ENCODE measurements at places on chromosomes 13 and 19.

DNA sequence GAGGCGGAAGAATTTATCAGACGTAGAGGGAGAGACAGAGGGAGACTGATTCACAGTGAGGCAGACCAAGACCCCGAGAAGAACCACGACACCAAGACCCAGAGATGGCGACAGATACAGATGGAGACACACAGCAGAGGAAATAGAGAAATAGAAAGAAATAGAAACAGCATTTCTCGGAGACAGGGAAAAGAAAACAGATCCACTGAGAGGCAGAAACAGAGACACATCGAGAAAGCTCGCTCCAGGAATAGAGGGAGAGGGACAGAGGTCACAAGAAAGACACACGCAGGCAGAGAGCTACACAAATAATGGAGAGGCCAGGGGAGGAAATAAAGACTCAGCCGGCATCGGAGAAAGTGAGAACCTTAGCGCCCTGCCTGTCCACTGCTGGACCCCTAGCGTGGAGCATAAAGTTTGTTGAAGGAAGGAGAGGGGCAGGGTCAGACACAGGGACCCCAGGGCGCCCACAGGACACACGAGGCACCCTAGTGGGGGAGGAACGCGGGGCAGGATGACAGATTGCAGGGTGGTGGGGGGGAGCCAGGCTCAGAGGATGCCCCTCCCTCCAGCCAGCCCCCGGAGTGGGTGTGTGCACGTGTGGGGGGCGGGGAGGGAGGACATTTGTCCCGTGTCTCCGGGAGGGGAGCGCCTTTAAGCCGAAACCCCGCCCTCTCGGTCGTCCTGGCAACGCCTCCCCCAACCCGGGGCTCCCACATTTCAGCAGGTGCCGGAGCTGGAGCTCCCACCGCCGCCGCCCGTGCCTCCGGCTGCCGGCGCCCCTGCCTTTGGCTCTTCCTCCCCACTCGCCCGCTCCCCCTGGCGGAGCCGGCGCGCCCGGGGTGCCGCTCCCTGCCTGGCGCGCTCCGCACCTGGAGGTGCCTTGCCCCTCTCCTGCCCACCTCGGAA is at the start of gene PRKCG:
Gene PRKCG, plus strand, starts transcription at position 716 of the 909 bp plus-strand sequence. CDS start 298 bp downstream, outside the sequence.
- no peak for DNase-seq

DNA sequence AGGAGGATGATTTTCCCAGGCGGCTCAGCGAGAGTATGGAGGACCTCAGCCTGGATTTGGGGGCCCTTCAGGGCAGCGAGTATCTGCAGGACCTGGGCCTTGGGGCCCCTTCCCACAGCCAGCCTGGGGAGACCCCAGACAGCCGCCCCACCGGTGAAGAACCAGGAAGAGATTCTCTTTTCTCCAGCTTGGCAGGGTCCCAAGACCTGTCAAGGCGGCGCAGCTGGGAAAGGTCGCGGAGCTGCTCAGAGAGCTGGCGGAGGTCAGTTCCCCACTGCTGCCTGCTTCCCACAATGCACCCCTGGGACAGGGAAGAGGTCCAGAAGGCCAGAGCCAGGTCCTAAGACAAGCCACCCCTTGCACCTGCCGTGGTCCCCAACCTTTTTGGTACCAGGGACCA is 24.1 kb downstream of the ARHGEF18 start:
- no peak for DNase-seq

DNA sequence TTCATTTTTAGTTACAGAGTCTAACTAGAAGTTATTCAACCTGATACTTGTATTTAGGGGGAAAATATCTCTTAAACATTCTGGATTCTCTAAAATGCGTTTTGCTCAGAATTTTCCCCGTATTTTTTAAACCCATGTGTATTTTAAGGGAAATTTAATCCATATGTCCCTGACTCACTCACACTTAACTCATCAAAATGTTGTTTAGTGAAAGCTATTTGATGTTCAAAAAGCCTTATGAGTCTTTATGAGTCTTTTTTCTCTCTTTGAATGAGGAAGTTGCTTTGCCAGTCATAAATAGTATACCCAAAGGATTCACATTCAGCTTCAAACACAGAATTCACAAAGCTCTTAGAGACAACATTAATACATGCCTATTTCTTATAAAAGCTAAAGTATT is 16.4 kb downstream of the MAB21L1 start:
- no peak for DNase-seq

- no peak for DNase-seq
Observed at GRCh38 chr19:31339411-31339810, 9.8 kb downstream of the TSHZ3 start.

GRCh38 chr19:7973883-7974282 is 30.4 kb upstream of the TIMM44 start:
- DNase-seq = peak; percentile 25

GRCh38 chr13:113421673-113422270 is 31.5 kb downstream of the ADPRHL1 start:
- DNase-seq = no peak

- no peak for DNase-seq
Observed at GRCh38 chr13:40651866-40652587, 14.4 kb downstream of the FOXO1 start.
